ENCODE measurements at places on chromosomes 2 and 18.

GRCh38 chr18:8949206-8949605, 153.3 kb upstream of the NDUFV2 start:
- no peak for DNase-seq

DNA sequence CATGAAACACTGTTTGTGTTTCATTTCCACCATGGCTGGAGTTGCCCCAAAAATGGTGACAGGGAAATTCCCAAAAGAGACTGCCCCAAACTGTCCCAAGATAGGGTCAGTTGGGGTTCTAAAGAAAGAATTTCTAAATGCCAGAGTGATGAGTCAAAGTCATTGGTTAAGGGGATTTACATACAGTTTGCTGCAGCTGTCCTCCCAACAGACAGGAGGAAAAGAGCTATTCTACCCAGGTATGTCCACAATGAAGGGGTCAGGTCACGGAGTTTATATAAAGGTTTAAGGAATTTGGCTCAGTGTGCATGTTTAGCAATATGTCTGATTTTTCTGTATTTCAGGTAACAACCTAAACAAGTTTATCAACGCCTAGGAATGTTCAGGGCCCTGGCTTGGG, 344.1 kb downstream of the TDRD15 start:
- DNase-seq: no peak

- DNase-seq: no peak
Measured at GRCh38 chr2:120550893-120551446, 184.7 kb upstream of the GLI2 start.

- no peak for DNase-seq
Measured at GRCh38 chr2:206040525-206040924, 45.4 kb downstream of the INO80D start.

DNA sequence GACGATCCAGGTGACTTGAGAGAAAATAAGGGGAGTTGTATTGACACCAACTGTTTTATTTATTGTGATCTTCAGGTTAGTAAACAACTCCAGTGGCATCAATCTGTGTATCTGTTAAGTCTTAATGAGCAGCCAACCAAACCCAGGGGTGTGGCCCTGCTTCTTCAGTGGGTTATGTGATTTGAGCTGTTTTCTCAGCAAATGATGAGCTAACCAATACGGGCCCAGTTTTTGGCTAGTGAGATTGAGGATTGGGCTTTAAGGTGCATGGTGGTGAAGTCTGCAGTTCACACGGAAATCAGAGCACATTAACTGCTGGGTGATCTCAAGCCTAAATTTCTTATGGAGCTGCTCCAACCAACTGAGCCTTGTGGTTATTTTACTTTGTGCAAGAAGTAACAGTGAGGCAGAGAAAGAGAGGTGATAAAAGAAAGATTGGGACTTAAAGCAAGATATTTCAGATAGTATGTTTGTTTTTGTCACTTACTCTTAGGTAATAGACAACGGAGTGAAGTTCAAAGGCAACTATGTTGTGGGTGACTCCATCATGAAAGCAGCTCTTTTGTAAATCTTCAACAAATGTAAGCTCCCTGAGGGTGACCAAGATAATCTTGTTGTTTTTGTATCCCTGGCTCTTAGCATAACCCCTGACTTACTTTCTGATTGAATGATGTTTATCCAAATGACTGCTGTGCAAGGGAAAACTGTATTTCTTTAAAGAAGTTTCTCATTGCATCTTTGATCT, 2.4 kb downstream of the MTCL1 start:
- DNase-seq: no peak

GRCh38 chr2:150561076-150561475, 73.6 kb upstream of the RND3 start:
- no peak for DNase-seq

GRCh38 chr2:105526000-105526925, 127.4 kb upstream of the FHL2 start:
- no peak for DNase-seq

GRCh38 chr2:96762529-96763311, 2.0 kb downstream of the CNNM4 start:
- no peak for DNase-seq

DNA sequence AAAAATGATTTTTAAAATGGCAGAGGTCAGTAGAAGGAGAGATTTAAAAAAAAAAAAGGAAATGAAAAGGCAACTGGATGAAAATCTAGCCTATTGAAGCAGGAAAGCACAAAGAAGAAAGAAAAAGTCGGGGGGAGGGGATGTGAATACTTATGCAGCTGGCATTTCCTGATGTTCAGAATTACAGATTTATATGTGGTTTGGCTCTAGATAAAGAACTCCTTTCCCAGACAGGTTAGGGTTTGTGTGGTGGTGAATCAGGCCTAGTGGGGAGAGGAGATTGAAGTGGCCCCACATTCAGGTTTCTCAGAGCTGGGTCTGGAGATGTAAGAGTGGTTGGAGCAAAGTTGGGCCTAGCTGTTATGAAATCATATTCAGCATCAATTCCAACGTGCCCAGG, 394.4 kb downstream of the FIGN start:
- no peak for DNase-seq

Measured in stimulated activated CD8-positive, alpha-beta memory T cell treated with anti-CD3 and anti-CD28 coated beads, Interleukin-15, amount 100 ng/mL, for 24 hours (primary cell).